H4 (cell line): ENCODE measurements at places on chromosomes 6 and 20. TPM values are rescaled to one million over a fixed set of nuclear protein-coding genes. Genes with fewer than 3 reads are reported as not detected.

The BPIFB1 gene
- 0.56 and 0.76 TPM in 2 replicates for total RNA-seq

The RBBP8NL gene
- total RNA-seq, result not detected in 2 replicates

The POPDC3 gene
- total RNA-seq, result 35.9 and 42.4 TPM in 2 replicates

The PLG gene
- total RNA-seq, result not detected in 2 replicates

The NMBR gene
- total RNA-seq, result not detected in 2 replicates

The CAP2 gene
- 8.9 and 10.9 TPM in 2 replicates for total RNA-seq

The ADGB gene
- not detected in 2 replicates for total RNA-seq

DNA sequence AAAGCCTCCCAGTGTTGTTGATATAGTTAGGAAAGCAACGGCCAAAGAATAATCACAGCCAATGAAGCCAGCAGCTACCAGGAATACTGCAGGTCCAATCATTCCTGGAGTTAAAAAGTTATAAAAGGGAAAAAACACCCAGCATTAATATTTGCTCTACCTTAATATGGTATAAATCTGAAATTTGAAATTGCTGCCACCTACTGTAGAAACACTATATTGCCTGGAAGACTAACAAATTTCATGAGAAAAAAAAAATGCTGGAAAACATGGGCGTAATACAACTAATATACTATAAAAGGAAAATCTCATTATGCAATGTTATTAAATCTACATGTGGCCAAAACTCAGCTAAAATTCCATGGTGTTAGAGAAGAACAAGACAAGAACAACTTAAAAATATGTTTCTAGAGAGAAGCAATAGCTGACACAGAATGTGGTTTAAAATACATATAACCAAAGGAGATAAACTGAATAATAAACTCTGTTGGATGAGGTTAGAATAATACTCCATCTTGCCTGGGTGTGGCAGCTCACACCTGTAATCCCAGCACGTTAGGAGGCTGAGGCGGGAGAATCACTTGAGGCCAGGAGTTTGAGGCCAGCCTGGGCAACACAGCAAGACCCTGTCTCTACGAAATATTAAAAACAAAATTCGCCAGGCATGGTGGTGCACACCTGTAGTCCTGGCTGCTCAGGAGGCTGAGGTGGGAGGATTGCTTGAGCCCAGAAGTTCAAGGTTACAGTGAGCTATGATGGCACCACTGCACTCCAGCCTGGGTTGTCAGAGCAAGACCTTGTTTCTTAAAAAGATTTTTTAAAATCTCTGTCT is 43.1 kb downstream of the SLC17A5 start:
- DNase-seq, result no peak

DNA sequence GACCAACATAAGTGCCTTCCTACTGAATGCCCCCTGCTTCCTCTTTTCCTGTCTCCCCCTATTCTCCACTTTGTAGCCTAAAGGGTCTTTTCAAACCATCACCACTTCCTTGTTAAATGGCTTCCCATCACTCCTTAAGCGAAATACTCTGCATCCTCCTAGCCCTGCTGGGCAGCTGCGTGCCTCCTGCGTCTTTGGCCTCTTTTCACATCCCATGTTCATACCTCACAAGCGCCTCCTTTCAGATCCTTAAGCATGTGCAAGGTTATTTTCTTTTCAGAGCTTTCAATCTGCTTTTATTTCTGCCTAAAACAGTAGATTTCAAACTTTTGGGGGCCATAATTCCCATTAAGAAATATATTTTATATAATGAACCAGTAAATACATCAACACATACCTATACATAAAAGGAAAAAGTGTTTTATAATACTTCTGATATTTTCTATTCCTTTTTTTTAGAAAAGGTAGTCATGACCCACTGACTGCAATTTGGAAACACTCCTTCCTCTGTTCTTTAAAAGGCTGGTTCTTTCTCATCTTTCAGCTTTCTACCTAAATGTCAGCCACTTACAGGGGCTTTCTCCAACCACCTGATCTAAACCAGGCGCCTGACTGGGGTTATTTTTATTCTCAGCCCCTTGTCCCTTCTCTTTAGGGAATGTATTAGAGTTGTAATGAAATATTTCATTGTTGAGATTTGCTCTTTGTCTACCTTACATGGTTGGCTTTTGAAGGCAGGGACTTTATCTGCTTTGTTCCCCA is 84.1 kb downstream of the PRDM1 start:
- no peak for DNase-seq

- DNase-seq, result no peak
Observed at GRCh38 chr20:2101057-2101864, at the start of gene STK35. TSS of gene STK35 (plus strand) at chr20:2101827. CDS start at chr20:2101882, 55 bp downstream.

GRCh38 chr20:517221-517620 is 26.4 kb downstream of the CSNK2A1 start:
- DNase-seq, result no peak

GRCh38 chr6:34189806-34190503 is 44.1 kb upstream of the GRM4 start:
- no peak for DNase-seq

DNA sequence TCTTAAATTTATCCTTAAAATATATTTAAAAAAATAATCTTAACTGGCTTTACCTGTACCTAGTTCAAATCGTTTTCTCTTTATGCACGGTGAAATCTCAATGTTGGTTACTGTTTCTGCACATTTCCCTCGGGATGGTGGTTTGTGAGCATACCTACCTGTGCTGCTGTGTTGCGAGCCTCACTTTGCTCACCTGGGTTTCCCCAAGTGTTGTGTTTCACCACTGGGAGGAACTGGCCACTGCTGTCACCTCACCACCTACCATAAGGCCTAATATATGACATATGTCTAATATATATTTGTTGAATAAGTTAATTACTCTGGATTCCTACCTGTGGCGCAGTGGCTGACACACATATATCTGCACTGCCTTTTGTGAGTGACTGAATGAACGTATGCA is 493.5 kb upstream of the FLRT3 start:
- no peak for DNase-seq

GRCh38 chr6:135022050-135022697 is 32.4 kb downstream of the HBS1L start:
- DNase-seq, result no peak

- DNase-seq, result no peak
Observed at GRCh38 chr6:44548319-44548718, 160.8 kb downstream of the CDC5L start.

DNA sequence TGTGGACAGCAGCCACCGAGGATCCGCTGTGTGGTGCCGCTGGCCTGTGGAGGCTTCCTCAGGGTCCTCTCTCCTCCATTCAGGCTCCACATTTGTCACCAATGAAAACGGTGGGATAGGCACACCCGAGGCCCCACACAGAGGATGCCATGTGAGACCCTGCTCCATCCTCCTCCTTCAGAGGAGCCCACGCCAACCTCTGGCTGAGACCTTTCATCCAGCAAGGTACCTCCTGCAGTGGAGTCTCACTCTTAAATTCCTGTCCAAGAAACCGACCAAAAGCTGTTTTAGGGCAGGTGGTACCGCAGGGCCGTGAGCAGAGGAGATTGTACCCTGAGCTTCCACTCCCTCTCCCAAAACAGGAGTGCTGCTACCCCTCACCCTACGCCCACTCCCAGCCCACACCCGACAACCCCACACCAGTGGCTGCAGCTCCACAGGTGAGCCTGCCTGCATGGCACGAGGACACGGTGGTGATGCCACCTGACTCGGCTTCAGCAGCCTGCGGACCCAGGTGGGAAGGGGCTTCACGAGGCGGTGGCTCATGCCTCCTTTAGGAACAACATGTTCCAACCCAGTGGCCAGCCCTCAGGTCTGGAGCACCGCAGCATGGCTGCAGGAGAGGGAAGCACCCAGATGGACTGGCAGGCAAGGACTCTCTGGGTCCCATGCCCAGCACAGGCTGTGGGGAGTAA is 237.6 kb upstream of the AFDN start:
- DNase-seq, result no peak

- DNase-seq, result peak; percentile 95
Observed at GRCh38 chr20:16528078-16528477, 45.2 kb downstream of the KIF16B start.

DNA sequence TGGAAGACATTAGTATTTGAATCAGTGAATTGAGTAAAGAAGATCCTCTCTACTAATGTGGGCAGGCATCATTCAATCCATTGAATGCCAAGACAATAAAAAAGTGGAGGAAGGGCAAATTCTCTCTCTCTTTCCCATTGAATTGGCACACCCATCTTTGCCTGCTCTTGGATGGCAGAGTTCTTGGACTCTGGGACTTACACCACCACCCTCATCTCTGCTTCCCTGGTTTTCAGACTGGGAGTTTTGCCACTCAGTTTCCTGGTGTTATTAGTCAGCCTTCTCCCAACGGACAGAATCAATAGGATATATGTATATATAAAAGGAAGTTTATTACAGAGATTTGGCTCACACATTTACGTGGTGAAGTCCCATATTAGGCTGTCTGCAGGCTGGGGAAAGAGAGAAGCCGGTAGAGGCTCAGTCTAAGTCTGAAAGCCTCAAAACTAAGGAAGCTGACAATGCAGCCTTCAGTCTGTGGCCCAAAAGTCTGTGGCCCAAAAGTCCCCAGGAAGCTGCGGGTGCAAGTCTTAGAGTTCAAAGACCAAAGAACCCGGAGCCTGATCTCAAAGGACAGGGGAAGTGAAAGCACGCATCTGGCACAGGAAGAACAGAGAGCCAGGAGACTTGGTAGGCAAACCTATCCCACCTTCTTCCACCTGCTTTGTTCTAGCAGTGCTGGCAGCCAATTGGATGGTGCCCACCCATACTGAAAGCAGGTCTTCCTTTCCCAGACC is 64.4 kb downstream of the SMPDL3A start:
- no peak for DNase-seq

GRCh38 chr20:24455081-24455480 is 14.3 kb upstream of the SYNDIG1 start:
- no peak for DNase-seq
